ENCODE measurements at places on chromosomes 1 and 21.

DNA sequence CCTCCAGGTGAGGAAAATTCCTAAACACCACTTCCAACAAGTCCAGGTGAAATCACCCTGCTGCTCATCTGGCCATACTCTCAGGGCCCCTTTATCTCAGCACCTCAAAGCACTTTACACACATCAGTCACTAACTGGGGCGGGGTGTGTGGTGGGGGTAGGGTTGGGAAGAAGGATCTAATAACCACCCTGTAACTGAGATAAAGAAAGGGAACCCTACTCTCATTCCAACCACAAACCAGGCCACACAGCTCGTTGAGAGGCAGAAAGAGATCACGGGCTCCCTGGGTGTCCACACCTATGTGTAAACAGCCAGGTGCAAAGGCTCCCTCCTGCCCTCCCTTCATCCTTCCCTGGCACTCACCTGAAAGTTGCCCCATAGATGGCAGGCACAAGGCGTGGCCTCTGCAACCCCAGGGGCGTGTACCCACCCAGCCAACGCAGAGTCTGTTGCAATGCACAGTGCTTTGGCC lies 20.4 kb downstream of the GPR161 start:
- DNase-seq, result no peak

DNA sequence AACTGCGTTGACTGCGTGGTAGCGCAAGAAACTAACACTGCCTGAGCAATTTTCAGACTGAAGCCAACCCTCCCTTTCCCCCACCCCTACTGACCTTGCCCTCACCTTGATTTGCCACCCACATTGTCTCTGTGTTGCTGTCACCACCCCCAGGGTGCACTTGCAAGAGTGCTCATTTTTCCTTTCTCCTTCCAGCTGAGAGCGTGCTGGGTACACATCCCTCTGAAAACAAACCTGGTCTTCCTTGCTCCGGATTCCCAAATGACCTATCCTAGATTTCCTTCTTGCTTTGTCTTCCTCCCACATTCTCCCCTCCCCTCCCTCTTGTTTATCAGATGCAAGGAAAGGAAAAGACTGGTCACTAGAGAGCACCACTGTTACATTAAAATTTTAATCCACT lies 24.2 kb downstream of the MPZ start:
- DNase-seq, result no peak

DNA sequence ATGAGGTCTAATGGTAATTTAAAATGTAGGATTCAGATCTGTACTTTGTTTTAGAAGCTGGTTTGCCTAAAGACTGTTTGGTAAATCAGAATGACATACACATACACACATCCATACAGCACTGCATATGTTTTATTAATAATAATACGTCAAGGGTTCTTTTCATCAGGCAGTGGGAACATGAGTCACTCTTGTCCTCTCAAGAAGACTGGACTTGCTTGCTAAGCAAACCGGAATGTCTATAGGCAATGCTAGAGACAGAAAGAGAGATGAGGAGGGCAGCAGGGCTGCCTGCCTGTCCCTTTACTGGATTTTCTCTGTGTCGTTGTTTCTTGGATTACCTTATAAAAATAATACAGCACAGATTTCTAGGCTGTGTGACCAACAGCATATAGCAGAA lies 119.1 kb upstream of the GALNT2 start:
- peak; percentile 17 for DNase-seq

- no peak for DNase-seq
These were observed 85.5 kb downstream of the CAMK2N1 start for GRCh38 chr1:20400341-20401177.

GRCh38 chr21:37784591-37785318 lies 131.5 kb downstream of the KCNJ6 start:
- DNase-seq, result no peak

DNA sequence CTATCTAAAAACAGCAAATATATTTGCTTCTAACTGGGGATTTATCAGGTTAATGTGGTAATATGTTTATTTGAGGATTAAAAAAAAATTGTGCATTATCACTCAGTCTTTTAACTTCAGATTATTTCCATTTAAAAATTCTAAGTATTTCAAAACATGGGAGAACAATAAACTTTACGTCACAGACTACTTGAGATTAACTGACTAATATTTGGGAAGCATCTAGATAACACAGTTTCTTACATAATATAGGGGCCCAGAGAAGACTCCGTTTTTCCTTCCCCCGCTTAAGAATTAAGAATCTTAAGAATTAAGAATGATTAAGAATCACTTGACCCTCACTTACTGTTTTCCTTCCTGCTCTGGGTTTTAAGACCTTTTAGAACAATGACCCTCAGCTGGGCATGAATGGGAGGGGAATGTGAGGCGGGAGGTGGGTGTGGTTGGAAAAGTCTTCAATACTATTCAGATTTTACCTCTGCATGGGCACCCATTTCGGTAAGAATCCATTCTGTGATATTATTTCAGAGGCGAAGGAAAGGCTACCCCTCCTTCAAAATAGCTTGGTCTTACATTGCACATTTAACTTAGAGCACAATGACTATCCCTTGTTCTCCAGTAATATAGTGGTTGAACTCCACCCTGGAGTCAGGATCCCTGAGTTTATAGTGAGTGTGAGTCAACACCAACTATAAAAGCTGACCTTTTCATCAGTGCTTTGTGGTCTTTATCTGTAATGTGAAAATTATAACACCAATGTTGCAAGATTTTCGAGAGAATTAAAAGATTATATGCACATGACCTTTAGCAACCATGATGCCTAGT lies 821.3 kb downstream of the USP25 start:
- no peak for DNase-seq

DNA sequence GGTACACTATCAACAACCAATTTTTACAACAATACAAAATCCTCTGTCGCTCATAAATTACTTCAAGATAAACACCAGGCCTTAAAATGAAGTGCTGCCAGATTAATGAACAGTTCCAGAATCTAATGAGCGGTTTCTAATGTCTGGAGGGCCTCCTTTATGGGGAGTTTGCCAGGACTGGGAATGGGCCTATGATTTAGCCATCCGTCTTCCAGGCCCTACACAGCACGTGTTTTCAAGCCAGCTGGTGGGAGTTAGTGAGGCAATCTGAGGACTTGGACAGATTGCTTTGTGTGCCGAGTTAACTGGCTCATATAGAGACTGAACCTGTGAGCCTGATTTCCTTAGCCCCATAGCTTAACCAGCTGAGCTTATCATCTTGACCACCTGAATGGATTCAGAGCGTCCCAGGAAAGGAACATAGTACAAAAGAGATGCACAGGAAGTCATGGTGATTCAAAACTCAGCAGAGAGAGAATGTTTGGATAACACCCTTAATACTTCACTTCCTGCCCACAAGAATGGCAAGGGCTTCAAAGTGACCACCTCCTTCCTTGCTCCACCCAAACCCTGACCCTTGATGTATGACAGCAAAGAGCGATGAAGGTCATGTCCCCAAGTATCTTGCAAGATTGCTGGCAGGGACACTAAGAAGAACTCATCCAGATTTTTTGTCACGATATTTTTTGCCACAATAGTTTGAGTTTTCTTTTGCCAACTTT lies 143.5 kb downstream of the SLC30A10 start:
- no peak for DNase-seq

GRCh38 chr1:8217011-8217711 lies 100.8 kb upstream of the SLC45A1 start:
- DNase-seq, result no peak

DNA sequence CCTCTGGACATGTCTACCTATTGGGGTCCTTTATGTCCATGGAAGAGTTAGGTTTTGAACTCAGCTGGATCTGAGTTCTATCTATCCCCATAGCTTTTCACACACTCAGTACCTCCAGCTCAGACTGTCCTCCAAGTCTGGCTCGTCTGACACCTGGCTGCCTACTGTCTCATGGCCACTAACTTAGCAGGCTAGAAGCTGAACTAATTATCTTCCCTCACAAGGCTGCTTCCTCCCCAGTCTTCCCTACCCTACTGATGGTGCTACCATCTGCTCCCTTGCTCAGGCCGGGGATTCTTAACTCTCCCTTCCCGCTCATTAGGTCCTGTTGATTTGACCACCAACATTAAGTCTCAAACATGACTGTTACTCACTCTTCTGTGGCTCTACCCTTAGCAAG lies 13.4 kb downstream of the VANGL2 start:
- no peak for DNase-seq

GRCh38 chr1:165014753-165015152 lies 341.8 kb downstream of the LMX1A start:
- DNase-seq, result no peak

- peak; percentile 43 for DNase-seq
These were observed 2.5 kb downstream of the LBR start for GRCh38 chr1:225425201-225425786.

DNA sequence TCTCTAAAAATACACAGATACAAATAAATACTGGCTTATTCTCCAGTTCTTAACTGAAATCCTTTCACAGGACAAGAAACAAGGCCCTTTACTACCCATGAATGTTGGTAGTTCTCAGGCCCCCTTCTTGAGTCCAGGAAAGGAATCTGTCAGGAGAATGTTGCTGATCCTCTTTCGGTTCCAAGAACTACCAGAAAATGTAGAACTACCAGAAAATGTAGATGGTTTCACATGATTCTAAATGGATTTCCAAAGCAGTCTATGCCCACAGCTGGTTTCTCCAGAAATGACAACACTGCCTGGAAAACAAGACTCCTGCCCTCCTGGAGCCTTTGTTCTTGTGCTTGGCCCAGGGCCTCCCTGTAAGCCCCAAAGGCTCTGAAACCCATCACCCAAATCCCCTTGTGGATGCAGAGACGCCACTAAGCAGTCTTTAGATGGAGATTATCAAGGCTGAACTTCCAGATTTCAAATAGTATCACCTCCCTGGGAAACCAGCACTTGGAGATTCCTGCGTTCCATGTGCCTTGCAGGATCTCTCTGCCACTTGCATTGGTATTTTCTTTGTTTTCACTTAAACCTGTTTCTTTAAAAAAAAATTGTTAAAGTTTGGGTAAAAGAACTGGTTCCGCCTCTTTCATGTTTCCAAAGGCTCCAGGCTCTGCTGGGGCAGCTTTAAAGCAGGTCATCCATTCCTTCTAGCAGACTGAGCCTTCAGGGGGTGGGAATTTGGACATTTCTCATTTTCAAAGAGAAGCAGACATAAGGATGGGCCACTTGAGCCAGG lies 53.4 kb downstream of the MAN1C1 start:
- DNase-seq, result no peak

GRCh38 chr1:80933346-80933745 lies 867.4 kb upstream of the ADGRL2 start:
- no peak for DNase-seq

DNA sequence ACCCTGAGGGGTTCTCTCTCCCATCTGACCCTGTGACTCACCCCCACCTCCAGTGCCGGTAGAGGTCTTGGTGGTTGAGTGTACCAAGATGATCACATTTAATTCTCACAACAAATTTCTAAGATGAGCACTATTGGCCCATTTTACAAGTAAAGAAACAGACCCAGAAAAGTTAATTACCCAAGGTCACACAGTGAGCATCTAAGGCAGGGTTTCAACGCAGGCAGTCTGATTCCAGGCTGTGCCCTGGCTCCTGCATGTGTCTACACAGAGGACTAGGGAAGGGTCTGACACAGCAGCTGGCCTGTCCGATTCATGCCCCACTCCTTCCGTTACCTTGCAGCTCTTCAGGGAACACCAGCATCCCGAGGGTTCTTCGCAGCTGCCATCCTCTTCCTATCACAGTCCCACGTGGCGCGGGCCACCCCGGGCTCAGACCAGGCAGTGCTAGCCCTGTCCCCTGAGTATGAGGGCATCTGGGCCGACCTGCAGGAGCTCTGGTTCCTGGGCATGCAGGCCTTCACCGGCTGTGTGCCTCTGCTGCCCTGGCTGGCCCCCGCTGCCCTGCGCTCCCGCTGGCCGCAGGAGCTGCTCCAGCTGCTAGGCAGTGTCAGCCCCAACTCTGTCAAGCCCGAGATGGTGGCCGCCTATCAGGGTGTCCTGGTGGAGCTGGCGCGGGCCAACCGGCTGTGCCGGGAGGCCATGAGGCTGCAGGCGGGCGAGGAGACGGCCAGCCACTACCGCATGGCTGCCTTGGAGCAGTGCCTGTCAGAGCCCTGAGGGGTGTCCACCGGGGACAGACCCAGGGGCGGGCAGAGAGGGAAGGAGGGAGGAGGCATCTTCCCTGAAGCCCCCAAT lies 7.5 kb downstream of the NCDN start:
- no peak for DNase-seq

DNA sequence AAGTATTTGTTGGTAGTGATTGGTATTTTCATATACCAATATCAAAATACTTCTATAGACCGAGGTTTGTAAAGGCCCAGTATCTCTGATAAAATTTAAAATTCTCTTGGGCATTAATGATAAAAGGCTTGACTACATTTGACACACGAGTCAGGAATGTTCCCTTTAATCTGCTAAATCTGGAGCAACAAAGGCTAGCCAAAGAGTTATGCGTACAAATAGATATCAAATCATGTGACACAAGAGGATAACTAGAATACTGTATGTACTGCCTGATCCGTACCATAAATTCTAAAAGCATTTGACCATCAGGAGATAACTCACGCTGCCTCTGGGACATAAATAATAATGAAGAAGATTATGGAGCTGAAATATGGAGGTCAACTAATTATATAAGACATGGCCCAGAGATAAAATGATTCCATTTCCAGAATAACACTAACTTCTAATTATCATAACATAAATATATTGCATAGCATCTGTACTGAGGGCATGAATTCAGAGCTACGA lies 64.2 kb upstream of the SH3GLB1 start:
- no peak for DNase-seq

GRCh38 chr21:44547656-44548331 lies 3.5 kb downstream of the KRTAP10-2 start:
- no peak for DNase-seq

- no peak for DNase-seq
These were observed 2.5 kb downstream of the AGO4 start for GRCh38 chr1:35810096-35810881.

- no peak for DNase-seq
These were observed 273.8 kb downstream of the KCNJ6 start for GRCh38 chr21:37642493-37642892.

GRCh38 chr1:41855713-41856112 lies 63.0 kb downstream of the HIVEP3 start:
- DNase-seq, result no peak

DNA sequence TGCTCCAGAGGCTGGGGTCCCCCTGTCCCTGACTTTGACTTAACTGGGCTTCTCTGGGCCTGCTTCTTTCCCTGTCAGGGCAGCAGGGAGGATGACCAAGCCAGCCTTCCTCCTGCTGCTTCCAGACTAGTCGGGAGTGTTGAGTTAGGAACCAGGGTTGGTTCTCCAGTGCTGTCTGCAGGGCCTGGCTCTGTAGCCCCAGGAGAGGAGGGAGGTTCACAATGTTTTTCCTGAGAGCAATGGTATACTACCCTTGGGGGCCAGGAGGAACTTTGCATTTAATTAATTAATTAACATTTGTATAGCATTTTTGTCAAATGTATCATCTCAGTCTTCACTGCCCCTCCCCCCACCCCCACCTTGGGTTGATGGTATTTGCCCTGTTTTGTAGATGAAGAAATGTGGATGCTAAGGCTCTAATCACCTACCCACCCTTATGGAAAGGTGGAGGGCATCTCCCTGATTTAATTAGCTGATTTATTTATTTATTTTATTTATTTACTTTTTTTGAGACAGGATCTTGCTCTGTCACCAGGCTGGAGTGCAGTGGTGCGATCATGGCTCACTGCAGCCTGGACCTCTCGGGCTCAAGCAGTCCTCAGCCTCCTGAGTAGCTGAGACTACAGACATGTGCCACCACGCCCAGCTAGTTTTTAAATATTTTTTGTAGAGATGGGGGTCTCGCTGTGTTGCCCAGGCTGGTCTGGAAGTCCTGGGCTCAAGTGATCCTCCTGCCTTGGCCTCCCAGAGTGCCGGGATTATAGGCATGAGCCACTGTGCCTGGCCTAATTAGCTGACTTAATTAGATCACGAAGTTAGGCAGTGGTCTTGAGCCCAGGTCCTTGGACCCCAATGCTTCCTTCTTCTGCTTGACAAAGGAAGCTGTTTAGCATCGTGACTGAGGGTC lies 6.6 kb downstream of the H6PD start:
- no peak for DNase-seq

All from HTR-8/SVneo (cell line).